Hypothalamus (tissue), 51 donors: ENCODE measurements at places on chromosomes 4 and X.

GRCh38 chr4:1582227-1582626 is 101.9 kb downstream of the FAM53A start:
- no peak for DNase-seq

DNA sequence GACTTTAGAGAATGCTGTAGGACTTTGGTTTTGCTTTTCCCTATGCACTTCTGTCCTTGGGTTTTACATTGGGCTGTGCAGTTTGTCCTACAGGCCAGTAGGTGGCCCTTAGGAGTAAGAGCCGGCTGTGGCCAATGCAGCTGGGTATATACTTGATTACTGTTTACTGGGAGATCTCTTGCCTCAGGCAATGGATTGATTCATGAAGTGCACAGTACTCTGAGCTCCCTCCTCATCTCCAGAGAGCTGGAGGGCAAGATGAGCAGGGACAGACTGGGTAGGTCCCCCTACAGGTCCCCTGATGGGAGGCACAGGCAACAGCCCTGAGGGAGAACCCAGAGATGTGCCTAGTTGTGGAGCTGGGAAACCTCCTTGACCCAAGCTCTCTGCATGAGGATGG is 103.8 kb upstream of the QRFPR start:
- DNase-seq: no peak

GRCh38 chrX:75746891-75747639 is 38.0 kb downstream of the MAGEE2 start:
- peak; percentile 0 for DNase-seq

- DNase-seq: no peak
These were observed 595 bp downstream of the MBNL3 start for GRCh38 chrX:132488180-132488705.

- DNase-seq: peak; percentile 3
These were observed 24.1 kb upstream of the PBDC1 start for GRCh38 chrX:76148753-76149152.

GRCh38 chr4:39641451-39641850 is 2.8 kb upstream of the SMIM14 start:
- no peak for DNase-seq

GRCh38 chr4:87165892-87166291 is 54.5 kb downstream of the KLHL8 start:
- no peak for DNase-seq

DNA sequence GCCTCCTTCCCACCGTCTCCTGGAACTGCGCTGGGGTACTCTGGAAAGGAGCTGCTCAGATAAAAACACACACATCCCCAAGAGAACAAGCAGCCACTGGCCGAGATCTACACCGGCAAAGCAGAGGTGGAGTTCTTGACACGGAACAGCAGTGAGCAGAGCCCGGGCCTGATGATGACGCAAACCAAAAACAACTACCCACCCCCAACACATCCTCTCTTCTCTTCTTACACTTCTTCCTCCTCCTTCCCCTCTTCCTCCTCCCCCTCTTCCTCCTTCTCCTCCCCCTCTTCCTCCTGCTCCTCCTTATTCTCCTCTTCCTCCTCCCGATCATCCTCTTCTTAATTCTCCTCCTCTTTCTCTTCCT is 4.6 kb downstream of the PNMA5 start:
- no peak for DNase-seq

GRCh38 chr4:84907145-84907544 is 59.3 kb downstream of the WDFY3 start:
- DNase-seq: no peak

DNA sequence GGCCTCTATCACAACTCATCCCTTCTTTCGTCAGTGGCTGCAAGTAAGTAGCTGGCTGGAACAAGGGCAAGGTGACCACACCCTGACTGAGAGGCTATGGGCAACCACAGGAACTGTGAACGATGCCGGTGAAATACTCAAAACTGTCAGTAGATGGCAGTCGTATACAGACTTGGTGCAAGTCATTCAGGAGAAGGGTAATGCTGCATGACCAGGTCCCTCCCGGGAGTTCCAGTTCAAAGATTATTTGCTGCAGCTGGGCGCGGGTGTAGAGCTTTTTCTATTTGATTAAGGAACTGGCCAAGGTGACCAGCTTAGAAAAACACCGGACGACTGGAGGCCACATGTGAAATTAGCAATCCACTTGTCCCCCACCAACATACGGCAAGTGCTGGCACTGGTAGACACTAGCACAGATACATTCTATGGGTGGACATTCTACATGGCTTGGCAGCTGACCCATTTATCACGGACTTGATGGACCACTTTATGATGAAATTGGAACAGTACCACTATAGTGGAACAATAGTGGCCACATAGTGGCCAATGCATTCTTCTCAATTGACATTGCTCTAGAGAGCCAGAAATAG is 726.6 kb downstream of the TRAM1L1 start:
- DNase-seq: no peak

GRCh38 chrX:7447801-7448499 is 300.0 kb upstream of the PUDP start:
- no peak for DNase-seq

GRCh38 chr4:18297684-18298083 is 276.1 kb upstream of the LCORL start:
- DNase-seq: no peak

- no peak for DNase-seq
These were observed 1.5 kb downstream of the TSPAN5 start for GRCh38 chr4:98656886-98657285.

DNA sequence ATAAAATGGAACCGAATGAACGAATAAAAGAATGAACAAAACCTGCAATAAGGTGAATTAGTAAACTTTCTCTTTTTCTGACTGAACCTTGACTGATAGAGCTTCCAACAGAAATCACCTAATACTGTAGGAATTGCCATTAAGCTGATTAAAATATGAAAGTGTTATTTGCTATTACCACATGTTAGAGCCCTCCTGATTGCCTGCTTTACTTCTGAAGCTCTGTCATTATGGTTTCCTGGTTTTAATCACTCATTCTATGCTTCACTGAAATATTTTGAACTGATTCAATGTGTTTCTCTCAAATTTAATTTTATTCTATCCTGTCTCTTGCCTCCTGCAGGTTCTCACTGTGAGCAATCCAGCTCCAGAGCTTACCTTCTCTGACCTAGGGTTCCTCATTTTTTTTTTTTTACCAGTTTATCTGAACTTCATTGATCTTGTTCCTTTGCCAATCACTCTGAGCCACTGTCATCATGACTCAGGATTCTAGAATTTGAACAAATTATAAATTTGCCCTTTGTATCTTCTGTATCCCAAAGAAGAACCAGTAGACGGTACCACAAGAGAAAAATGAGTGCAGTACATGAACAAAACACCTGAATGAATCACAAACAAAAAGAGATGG is 48.1 kb upstream of the UGT2B15 start:
- no peak for DNase-seq

DNA sequence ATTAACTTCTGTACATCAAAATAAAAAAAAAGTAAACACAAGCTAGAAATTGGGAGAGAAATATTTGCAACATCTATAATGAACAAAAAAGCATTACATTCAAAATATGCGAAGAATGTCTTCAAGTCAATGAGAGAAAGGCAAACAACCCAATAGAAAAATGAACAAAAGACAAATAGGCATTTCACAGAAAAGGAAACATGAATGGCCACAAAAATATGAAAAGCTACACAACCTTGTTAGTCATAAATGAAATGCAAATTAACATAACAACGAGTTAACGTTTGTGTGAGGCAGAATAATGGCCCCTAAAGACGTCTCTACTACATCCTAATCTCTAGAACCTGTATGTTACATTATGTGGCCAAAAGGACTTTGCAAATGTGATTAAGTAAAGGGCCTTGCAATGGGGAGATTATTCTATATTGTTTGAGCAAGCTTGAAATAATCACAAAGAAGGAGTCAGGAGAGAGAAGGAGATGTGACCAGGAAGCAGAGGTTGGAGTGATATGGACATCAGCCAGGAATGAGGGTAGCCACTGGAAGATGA is 86.8 kb downstream of the WDFY3 start:
- DNase-seq: no peak

- DNase-seq: no peak
These were observed 39.8 kb upstream of the TADA2B start for GRCh38 chr4:7003176-7003878.

GRCh38 chr4:13950491-13950890 is 323.0 kb upstream of the BOD1L1 start:
- no peak for DNase-seq

DNA sequence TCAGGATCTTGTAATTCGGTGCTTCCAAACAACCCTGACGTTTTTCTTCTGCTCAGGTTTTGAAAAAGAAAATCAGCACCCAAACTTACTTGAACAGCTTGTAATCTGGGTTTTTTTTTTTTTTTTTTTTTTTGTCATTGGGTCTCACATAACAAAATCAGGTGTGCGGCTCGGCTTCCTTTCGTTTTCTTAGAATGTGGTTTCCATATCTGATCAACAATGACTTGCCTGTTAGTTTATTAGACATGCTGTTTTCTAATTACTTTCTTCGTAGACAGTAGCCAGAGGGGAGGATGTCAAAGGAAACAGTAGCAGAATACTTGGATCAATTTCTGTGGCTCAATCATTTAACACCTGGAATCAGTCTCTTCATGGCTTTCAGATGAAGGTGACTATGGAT is 890 bp upstream of the FREM3 start:
- no peak for DNase-seq

GRCh38 chr4:163612762-163613161 is 118.3 kb downstream of the TMA16 start:
- DNase-seq: no peak

GRCh38 chrX:17737710-17737985 is 355 bp downstream of the SCML1 start:
- DNase-seq: no peak

- DNase-seq: no peak
These were observed 436.0 kb downstream of the CENPC start for GRCh38 chr4:67109276-67109675.

GRCh38 chrX:15204130-15204751 is 65.6 kb downstream of the ASB9 start:
- DNase-seq: no peak

- DNase-seq: no peak
These were observed 20.3 kb downstream of the RGN start for GRCh38 chrX:47098338-47099094.

- DNase-seq: no peak
These were observed 2.9 kb downstream of the CD40LG start for GRCh38 chrX:136650811-136651210.

- no peak for DNase-seq
These were observed 20.0 kb downstream of the UBE2D3 start for GRCh38 chr4:102807345-102807744.

GRCh38 chr4:93065790-93066189 is 762.0 kb downstream of the GRID2 start:
- no peak for DNase-seq

DNA sequence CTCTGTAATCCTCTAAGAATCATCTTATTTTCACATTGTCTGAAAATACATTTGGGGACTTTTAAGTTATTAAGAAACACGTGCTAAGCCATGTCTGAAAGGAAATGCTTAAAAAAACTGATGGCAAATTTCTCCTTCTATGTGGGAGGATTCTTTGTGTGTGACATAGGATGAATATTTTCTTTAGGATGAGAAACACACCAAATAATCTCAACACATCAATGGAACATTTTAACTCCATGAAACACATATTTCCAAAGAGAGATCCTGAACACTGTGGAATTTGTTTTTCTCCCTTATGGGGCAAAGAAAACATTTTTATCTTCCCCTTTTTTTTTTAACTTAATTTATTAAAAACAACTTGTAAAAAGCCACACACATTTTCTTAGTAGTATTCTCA is 153.8 kb upstream of the ANKRD50 start:
- DNase-seq: no peak

- no peak for DNase-seq
These were observed 194.7 kb upstream of the TLL1 start for GRCh38 chr4:165678236-165678935.

- DNase-seq: no peak
These were observed 131.8 kb downstream of the GUCY2F start for GRCh38 chrX:109350051-109350450.

DNA sequence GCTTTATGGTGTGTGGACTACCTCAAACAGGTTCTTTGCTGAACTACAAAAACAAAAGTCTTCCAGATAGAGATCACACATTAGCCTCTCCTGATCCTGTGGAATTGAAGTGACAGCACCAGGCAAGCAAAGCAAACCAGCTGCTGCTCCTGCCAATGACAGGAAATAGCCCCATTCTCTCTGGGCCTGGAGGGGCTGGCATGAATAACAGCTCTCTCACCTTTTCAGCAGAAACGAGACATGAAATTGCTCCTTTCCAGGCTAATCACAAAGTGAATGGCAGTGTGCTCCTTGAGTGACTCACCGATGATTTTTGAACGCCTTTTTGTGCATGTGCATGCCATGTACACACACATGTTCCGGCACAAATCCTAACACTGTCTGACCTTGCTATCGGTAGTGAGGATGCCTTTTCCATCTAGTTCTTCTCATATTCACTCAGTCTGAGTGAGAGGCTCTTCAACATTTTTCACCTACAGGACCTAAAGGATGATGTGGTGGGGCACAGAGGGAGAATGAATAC is 24.4 kb downstream of the MFAP3L start:
- no peak for DNase-seq

DNA sequence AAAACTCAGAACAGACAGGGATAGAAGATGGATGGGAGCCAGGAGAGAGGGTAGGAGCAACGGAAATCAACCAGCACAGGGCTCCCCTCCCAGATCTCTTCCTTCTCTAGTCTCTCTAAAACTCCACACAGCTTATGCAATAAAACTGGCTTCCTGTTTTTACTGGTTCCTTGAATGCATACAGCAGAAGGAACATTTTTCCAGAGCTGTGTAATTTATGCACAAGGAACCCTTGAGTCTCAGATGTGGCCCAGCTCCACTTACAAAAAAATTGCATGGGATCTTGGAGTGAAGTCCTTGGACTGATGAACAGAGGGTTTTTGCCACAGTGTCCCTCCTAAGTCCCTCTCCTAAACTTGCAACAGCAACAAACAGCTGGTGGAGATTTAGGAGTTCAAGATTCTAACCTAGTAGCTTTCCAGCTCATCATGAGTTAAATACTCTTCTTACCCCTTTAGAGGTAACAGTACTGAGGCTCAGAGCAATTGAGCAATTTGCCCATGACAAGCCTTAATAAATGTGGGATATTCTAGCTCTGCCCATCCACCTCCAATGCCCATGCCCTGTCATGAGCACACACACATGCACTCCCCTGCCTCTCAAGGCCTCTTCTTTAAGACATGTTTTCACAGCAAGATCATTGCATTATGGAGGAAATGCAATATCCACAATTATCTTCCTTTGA is 18.4 kb upstream of the CC2D2A start:
- DNase-seq: no peak

DNA sequence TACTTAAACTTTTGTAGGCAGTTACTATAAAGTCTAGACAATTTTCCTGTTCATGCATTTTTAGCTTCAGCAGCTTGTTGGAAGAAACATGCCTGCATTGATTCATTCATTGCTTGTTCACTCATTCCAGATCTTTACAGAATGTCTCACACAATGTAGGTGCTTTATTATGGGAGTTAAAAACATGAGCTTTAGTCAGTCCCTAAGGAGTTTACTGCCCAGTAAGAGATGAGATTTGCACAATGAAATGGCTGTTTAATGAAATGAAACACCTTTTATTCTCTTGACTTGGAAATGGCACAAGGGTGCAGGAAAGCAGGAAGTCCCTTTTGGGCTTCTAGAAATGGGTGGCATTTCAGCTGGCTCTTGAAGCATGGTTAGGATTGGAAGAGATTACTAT is 2.9 kb downstream of the NOCT start:
- DNase-seq: no peak
